ENCODE measurements at places on chromosomes 11 and 22.
A peak's percentile ranks its signal among the peaks of the same experiment; 100 is the strongest.

GRCh38 chr11:6962673-6963072 lies 36.4 kb downstream of the ZNF215 start:
- DNase-seq, result no peak

DNA sequence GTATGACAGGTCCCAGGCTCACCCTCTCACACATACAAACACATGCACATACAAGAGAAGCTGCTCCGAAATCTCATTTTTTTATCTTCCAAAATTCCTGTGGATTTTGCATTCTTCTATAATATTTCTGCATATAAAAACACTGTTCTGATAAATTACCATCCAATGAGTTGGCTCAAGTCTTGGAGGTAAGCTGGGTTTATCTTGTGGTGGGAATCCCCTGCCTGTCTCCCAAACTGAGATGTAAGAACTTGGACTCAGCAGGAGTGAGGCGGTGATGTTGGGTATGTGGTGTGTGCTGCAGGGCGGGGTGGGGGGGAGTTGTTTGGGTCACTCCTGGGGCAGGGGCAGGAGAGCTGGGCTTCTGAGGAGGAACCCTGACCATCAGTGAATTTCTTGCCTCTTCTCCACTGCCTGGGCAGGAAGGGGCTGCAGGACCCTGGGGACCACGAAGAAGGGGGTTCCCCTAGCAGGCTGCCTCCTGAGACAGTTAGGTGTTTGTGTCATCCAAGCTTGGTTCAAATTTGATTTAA lies 6.8 kb upstream of the P2RY6 start:
- DNase-seq, result no peak

DNA sequence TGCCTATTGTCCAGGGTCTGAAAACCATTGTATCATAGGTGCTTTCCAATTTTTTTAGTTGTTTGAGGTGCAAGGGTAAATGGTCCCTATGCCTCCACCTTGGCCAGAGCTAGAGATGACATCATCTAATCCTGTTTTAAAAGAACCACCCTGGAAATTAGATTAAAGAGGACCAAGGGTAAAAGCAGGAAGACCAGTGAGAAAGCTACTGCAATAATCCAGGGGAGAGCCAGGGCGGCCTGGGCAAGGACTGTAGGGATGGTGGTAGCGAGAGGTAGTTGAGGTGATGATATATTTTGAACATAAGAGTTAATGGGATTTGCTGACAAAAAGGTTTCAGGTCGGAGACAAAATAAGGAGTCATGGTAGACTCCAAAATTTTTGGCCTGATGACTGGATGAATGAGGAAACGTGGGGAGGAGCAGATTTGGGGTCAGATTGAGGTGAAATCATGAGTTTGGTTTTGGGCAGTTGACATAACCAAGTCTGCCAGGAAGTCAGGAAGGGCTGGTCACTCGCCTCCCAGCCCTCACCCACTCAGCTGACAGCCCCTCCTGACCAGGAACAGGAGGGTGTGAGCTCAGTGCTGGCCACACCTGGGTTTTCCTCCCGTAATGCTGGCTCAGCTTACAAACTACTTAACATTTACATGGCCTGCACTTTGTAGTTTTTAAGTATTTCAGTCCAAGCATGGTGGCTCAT lies 23.0 kb downstream of the SCN4B start:
- no peak for DNase-seq

DNA sequence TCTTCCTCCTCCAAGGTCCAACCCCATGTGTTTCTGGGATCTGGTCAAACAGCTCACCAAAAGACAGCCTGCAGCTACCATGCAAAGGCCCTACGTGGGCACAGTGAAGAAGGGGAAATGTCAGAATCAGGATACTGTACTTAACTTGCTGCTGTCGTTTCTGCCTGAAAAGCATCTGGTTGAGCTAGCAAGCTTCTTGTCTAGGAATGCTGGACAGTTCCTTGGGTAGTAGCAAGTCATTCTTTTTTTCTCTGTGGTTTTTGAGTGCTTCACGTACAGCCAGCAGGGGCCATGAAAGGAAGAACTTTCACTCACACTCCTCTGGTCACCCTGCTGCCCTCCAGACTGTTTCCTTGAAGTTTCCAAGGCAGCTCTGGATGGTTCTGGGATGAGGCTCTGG lies 24.7 kb downstream of the RCOR2 start:
- peak; percentile 58 for DNase-seq

DNA sequence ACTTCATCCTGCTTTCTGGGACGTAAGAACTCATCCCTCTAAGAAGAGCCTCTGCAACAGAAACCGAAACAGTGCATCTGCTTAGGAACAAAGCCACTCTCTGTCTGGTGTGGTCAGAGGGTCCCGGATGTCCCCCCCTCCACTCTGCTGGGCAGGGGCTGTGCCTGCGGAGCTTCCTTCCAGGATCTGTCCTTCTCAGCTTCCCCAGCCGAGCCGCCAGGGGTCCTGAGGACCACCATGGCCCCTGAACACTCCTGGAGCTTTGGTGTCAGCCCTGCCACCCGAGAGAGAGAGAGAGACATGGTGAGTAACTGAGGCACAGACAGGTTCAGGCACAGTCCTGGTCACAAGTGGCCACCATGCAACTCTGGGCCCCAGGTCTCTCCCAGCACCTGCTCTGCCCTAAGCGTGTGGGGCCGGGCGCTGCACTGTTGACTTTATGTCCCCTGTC lies 24.4 kb upstream of the MGAT3 start:
- no peak for DNase-seq

- DNase-seq, result no peak
These were observed 68.9 kb upstream of the CAPRIN1 start for GRCh38 chr11:33982661-33983060.

- no peak for DNase-seq
These were observed 32.8 kb downstream of the ARHGAP20 start for GRCh38 chr11:110679323-110679975.

- no peak for DNase-seq
These were observed 3.9 kb downstream of the C11orf24 start for GRCh38 chr11:68267881-68268240.

GRCh38 chr22:42357634-42358296 lies 74.4 kb downstream of the NFAM1 start:
- no peak for DNase-seq

- no peak for DNase-seq
These were observed 19.5 kb upstream of the CHKA start for GRCh38 chr11:68140496-68141245.

GRCh38 chr22:23119494-23120414 lies 22.0 kb downstream of the RSPH14 start:
- no peak for DNase-seq

DNA sequence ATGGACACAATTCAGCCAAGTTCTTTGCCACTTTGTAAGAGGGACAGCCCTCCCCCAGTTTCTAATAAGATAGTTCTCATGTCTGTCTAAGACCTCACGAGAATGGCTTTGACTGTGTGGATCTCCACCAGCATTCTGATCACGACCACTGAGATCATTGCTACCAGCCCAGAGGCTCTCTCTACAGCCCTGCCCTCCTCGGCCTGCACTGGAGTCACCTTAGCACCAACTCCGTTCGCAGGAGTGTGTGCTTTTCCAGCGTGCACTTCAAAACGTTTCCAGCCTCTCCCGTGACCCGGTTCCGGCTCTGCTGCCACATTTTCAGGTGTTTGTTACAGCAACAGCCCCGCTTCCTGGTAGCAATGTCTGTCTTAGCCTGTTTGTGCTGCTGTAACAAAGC lies 26.2 kb downstream of the TSPAN32 start:
- DNase-seq, result no peak

DNA sequence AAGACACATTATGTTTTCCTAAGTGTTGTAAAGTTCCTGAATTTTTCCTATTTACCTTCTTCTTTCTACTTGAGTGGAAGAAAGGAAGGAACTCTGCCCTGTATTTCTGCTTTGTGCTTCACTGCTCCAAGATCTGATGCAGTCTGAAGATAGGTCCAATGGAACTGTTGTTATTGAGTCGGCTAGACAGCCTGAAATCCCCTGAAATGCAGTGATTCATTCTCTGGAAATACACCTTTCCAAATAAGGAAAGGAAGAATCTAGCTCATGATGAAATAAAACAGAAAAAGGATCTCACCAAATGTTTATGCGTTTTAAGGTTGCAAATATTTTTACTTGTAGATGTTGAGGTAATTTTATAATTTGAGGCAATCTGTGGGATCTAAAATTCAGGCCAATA lies 322.8 kb downstream of the GUCY1A2 start:
- DNase-seq, result peak; percentile 86

DNA sequence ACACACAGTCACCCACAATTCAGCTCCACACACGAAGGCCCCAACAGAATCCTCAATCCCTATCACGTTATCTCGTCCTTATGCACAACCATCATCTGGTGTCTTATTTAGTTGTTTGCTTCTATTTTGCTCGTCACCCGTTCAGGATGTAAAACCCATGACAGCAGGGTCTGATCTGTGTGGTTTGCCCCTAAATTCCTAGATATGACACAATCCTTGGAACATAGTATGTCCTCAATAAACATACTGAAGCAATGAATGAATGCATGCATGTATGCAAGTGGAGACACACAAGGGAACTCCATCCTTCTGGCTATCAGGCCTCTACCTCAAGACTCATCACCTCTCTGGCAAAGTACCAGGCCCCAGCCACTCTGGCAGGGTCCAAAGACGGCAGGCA lies 20.2 kb downstream of the STARD10 start:
- DNase-seq, result peak; percentile 18

DNA sequence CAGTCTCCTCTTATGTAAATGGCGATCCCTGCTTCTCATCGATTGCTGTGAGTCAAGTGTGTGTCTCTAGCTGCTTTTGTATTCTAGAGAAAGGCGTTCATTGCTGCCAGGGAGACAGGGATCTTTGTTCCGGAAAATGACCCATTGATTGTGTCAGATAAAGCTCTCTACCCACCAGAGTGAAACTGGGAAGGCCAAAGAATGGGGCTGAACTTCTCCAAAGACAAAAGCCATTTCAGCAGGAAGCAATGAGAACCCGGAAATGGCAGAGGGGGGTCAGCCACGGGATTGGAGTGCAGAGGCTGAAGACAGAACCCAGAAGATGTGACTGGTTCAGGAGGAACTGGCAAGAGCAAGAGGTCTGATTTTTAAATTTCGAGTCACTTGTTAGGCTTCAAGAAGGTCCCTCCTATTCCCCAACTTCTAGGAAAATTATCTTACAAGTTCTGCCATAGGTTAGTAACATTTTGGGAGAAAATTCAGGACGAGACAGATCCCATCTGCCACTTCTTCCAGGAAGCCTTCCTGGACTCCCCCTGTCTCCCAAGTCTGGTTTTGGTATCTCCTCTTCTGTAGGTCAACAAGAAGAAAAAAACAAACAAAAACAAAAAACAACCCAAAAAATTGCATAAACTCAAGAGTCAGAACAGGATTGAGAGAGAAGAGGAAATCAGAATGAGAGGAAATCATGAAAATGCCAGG lies 110.6 kb downstream of the NECTIN1 start:
- DNase-seq, result peak; percentile 16

- DNase-seq, result no peak
These were observed 88.2 kb upstream of the SEPTIN5 start for GRCh38 chr22:19626042-19626587.

DNA sequence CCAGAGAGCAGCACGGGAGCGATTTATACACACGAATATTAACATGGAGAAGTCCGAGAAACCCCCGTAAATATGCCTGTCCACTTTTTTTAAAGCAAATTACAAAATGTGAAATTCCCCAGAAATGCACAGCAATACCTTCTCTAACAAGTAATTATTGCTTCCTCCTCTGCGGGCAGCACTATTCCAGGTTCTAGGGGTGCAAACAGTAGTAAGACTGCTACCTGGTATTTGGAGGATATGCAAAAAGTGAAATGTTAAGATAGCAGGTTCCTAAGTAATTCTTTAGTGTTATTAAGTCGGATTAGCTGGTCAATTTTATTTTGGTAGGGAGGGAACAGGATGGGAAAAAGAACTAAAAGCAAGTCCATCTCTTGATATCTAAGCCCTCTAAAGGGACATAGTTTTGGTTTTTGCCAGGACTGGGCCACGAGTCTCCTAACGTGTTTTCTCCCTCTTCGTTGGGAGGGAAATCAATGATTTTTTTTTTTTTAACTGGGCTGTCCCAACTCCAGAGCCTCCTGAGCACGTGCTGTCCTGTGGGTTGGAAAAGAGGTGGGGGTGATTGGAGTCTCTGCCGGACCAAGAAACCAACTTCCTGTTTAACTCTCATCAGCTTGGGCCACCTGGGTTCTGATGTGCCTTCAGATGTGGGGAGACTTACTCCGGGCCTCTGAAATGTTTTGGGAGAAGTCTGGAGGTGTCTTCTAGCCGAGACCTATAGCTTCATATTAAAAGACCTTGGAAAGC lies 1.7 kb upstream of the XBP1 start:
- no peak for DNase-seq

GRCh38 chr11:29231586-29231985 lies 785.2 kb downstream of the KCNA4 start:
- DNase-seq, result no peak

GRCh38 chr22:20408891-20409290 lies 14.9 kb downstream of the ZNF74 start:
- DNase-seq, result no peak

DNA sequence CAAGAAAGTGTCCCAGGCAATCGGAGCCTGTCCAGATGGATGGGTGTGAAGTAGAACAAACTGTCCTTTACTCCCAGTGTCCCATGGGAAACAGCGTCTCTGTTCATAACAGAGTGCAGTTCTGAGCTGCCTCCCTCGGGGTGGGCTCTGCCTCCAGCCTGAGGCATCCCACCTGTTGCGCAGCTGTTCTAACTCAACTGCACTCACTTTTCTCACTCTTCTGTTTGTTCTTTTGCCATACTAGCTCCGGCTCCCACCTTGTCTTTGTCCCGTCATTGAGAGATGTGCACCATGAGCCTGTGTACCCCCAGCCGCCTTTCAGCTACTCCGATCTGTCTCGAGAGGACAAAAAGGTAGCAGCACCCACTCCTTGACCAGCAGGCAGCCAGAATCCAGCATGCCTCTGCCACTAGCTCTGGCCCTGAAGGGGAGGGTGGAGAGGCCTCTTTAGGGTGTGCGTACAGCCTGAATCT lies 20.7 kb upstream of the CDC42EP2 start:
- no peak for DNase-seq

DNA sequence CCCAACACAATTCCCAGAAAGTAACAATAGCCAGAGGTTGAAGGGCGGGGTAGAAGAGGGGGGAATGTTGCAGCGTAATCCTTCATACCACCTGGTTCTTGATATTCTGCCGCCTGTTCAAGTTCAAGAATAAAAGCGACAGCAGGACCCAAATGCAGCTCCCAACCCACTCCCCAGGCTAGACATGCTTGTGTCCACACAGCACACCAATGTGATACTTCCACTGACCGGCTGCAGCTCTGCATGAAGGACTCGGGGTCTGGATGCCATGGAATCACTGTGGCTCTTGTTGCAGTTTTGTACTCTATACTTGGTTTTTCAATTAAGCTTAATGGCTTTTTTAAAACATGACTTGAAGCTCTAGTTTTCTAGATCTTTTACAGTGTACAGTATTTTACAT lies 6.5 kb downstream of the SRPRA start:
- no peak for DNase-seq

- DNase-seq, result no peak
These were observed 131.3 kb downstream of the AASDHPPT start for GRCh38 chr11:106208760-106209159.

GRCh38 chr11:134480136-134480712 lies 68.2 kb upstream of the B3GAT1 start:
- no peak for DNase-seq
